Stimulated activated CD8-positive, alpha-beta memory T cell treated with anti-CD3 and anti-CD28 coated beads, Interleukin-4, amount 100 ng/mL, for 1 hour (primary cell): ENCODE measurements at places on chromosomes 13 and 19.

DNA sequence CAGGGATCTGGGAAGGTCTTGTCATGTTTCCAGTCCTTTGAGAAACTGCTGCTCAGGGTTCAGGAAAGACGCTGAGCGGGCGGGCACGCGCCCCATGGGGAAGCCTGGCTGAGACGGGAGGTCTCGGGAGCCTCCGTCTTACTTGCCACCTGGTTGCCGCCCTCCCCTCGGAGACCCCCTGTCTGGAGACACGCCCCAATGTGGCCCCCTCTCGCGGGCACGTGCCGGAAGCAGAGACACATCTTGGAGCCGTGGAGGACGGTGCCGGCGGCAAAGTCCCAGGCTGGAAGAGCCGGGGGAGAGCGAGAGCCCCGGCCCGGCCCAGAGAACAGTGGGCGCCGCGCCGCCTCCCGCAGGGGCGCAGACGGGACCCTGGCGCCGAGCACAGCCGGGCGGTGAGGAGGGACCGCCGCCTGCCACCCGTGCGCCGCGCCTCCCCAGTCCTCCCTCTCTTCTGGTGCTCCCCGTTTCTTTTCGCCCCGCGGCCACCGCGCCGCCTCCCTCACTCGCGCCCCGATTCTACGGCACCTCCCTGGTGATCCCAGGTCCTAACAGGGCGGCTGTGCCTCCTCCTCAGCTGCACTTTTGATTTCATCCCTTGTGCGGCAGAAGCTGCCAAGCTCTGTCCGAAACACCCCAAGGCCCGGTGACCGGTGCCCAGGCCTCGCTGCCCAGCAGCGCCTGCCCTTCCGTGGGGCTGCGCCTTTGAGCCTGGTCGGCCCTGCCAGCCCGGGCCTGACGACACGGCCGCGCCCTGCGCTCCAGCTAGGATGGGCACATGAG lies 15.5 kb downstream of the GJB2 start:
- DNase-seq: no peak

DNA sequence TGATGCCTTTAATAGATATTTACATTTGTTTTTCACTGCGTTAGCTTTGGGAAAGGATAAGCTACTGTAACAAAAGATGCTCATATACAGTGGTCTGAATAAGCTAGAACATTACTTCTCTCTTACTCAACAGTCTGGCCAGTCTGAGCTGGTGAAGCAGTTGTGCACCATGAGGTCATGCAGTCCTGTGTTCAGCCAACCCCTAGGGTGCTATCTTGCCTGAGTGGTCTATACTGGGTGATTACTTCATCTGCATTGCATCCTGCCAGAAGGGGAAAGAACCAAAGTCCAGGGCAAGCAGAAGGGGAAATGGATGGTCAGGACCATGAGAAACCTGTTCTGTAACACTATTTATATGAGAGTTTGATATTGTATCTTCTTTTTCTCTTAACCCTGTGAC lies 31.5 kb downstream of the ERCC5 start:
- no peak for DNase-seq

- DNase-seq: no peak
Observed at GRCh38 chr13:98527526-98527925, 49.4 kb downstream of the STK24 start.

GRCh38 chr19:12938779-12939601 lies 581 bp downstream of the CALR start:
- no peak for DNase-seq

- no peak for DNase-seq
Observed at GRCh38 chr13:50670847-50671496, 172.5 kb downstream of the DLEU7 start.

DNA sequence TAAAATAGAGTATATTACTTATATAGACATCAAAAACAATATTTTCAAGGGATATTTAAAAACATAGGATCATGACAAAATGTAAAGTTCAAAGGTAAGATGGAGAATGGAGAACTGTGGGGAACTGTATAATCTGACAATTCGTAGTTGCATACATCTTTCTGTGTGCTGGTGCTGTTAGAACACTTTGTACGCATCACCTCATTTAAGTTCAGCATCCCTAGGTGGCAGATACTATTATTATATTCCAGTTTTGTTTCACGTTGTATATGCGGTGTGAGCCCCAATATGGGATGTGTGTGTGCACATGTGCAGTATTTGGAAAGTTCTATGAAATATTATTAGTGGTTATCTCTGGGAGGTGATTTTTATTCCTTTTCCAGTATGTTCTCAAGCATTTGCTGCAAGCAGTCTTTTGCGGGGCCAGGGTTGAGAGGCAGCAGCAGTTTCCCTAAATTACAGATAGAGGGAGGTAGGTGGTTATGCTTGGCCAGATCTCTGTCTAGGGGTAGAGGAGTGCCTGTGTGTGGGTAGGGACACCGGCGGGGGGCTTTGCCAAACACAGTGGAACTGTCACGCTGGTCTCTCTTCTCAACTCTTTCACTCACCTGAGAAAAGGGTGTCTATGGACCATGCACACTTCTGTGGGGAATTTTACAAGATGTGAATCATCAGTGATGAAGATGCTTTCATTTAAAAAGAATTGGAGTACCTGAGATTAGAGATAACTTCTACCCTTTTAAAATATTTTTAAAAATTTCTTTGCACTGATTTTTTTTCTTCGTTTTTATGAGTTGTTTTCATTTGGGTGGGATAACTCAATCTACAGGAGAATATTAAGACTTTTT lies 55.6 kb upstream of the ALOX5AP start:
- DNase-seq: peak; percentile 11

DNA sequence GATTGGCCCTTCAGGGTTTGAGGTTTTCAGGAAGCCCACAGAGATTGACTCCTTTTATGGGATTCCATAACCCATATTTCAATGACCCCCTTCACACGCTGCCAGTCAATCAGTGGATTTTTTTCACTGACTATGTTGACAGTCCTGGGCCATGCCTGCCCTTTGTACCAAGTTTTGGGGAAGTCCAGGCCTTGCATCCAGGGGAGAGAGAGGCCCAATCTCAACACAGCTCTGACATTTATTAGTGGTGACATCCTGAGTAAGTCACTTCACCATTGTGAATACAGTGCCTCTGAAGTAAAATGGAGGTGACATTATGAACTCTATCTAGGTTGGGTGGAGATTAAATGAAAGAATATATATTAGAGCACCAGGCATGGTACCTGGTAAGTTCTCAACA lies 181.1 kb downstream of the NUFIP1 start:
- DNase-seq: no peak

- DNase-seq: no peak
Observed at GRCh38 chr19:3137119-3137518, 1.3 kb downstream of the GNA15 start.

DNA sequence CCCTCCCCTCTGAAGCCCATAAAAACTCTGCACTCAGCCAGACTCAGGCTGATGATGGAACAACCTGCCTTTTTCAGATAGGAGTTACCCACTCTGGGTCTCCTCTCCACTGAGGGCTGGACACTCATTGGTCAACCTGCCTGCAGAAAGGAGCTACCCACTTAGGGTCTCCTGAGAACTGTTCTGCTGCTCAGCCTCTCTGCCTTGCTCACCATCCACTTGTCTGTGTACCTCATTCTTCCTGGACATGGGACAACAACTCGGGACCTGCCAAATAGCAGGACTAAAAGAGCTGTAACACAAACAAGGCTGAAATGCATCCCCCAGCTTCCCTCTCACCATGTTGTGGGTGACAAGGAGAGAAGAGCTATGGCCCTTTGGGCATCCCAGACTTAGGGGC lies 18.4 kb upstream of the RCBTB2 start:
- no peak for DNase-seq

DNA sequence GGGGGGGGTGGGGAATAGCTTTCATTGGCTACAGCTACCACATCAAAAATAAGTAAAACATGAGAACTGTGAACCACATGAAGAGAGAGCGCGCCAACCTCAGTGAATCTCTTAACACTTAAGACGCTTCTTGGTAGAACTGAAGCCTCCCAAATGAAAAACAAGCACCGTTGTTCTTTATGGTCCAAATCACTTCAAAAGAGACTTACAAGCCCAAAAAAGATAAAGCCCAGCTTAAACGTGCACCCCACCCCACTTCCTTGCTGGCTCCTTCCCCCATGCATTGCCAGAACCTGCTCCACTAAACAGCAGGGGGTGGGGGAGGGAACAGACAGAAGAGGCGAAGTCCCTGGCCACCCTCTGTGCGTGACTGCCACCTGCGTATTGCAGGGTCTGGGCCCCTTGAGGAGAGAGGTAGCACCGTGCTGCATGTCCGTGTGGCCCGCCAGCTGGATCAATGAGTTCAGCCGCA lies 479.1 kb downstream of the FOXO1 start:
- no peak for DNase-seq

DNA sequence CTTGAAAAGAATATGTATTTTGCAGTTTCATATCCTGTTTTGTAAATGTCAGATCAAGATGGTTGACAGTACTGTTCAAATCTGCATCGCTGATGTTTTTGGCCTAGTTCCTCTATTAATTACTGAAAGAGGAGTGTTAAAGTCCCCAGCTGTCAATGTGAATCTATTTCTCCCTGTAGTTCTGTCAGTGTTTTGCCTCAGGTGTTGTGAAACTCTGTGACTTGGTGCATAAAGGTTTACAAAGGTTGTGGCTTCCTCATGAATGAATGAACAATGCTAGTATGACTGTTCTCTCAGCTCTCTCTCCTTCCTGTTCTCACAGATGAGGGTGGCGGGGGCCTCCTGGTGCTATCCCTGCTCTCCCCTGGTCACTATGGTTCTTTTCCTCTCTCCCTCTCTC lies 142.4 kb downstream of the MYCBP2 start:
- no peak for DNase-seq

GRCh38 chr13:20873348-20873747 lies 29.2 kb downstream of the XPO4 start:
- DNase-seq: no peak

DNA sequence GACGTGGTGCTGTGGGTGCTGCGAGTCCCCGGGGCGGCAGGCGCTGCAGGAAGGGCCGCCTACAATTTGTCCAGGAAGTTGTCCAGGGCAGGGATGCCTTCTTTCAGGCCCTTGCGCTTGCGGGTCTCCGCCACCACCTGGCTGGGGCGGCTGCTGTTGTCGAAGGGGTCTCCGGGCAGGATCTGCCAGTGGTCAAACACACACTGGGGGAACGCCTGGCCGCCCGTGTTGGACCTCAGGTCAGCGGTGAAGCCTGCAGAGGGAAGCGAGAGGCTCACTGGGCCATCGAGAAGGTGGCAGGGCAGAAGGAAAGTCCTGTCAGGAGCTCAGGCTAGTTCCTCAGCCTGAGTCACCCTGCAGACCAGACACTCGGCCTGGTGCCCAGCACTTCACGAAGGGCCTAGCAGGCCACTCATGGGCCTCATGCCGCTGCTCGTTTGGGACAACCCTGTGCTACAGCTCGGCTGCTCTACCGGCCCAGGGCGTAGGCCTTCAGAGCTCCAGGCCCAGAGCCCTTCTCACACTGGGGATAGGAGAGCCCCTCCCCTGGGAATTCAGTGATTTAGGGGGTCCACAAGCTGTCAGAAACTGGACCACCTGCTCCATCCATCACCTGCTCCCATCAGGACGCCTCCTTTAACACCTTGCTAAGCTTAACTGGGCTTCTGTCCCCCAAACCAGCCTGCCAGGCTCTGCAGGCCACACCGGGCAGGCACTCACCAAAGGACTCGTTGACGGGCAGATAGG lies 5.8 kb upstream of the DAPK3 start:
- DNase-seq: no peak

DNA sequence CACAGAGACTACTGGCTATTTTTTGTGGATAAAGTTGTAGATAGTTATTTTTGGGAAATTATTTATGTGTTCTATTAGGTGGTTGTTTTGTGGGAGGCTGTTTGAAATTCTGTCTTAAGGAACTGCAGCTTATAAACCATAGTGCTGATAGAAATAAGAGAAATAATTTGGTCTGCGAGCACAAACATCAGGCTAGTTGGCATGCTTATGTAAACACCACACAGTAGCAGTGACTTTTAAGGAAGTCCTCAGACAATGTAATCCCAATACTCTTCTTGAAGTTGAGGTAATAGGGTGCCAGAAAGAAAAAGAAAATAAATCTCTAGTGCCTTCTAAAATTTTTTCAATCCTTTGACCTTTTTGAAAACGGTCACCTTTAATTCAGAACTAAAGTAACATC lies 23.9 kb downstream of the KL start:
- DNase-seq: no peak

- DNase-seq: no peak
Observed at GRCh38 chr13:39699274-39699673, 43.8 kb downstream of the COG6 start.

GRCh38 chr19:6852001-6852400 lies 35.4 kb upstream of the ADGRE1 start:
- no peak for DNase-seq

DNA sequence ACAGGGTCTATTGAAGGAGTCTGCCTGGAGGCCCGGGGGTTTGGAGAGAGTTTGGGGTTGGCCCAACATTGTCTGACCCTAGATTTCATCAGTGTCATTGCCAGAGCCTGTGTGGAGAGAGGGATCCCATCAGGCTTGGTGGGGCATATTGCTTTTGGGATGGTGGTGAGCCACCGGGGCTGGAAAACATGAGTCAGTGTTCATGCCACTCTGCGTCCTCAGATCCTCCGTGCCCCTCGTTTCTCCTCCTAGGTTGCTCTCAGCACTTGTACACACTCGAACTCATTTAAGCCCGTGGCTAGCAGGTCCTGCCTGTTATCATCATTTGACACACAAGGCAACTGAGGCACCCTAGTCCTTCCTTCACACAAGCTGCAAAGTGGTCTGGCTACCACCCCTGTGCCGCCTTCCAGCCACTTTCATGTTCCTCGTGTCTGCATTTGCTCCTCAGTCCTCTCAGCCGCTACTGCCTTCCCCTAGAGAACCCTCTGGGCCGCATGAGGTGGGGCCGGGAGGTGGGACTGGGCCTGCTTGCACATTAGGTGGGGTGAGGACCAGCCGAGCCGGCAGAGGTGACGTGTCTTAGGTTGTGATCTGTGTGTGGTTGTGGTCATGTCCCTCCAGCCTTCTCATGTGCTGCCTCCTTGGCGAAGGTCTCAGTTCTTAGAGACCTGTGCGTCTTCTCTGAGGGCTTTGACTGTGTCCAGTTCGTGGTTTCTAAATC lies 3.6 kb downstream of the NACC1 start:
- no peak for DNase-seq

- no peak for DNase-seq
Observed at GRCh38 chr13:101486708-101487437, 34.4 kb downstream of the ITGBL1 start.

- no peak for DNase-seq
Observed at GRCh38 chr19:20259615-20260014, 92.6 kb downstream of the ZNF486 start.

DNA sequence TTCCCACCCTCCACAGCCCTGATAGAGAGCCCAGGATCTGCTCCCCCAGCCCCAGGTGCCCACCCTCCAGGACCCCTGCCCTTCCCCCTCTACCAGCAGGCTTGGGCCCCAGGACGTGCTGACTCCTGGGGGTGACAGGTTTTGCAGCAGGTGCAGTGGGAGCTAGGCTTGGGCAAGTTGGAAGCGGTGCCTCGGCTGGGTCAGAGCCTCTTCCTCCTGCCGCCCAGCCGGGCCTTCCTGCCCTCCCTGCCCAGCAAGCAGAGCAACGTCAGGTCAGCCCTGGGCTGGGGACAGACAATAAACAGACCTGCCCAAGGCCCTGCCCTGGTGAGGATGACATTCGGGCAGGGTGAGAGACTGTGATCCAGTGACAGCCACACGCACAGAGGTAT lies 9.2 kb upstream of the NCCRP1 start:
- DNase-seq: no peak
